ENCODE measurements at places on chromosomes 5 and 9. TPM values are rescaled to one million over a fixed set of nuclear protein-coding genes. Genes with fewer than 3 reads are reported as not detected.

DNA sequence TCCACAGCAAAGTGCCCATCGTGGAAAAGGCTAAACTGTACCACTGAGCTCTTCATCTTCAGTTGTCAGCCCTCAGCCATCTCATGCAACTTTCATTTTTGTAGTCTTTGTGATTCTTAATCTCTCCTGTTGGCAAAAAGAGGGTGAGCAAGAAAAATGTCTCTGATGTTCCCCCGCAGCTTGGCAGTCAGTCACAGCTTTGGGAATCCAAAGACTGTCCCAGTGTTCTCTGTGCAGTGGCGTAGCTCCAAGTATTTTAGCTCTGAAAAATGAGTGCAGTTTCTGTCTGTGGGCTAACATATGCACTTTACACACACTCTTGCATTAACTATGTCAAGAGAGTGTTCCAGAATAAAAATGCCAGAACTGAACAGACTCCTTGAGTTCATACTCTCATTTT is 372.2 kb downstream of the TMEM232 start:
- no peak for DNase-seq

- DNase-seq = no peak
Measured at GRCh38 chr9:115730845-115731244, 422.7 kb upstream of the PAPPA start.

GRCh38 chr9:95807326-95807947 is 68.1 kb upstream of the ERCC6L2 start:
- no peak for DNase-seq

DNA sequence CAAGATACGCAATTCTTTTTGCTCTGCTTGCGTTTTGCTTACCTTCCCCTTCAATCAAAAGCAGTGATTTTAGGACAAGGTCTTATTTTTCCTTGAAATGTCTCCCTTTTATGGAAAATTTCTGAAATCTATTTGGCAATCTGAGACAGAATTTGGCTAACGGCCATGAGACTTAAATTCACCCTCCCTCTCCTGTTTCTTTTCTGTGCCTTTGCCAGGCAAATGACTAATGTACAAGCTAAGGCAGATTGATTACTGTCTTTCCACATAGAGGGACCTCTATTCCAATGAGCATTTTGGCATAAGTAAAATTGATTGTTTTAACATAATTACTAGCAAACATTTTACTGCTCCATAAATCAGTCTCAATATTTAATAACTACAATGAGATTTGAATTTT is 31.7 kb downstream of the FAM81B start:
- no peak for DNase-seq

DNA sequence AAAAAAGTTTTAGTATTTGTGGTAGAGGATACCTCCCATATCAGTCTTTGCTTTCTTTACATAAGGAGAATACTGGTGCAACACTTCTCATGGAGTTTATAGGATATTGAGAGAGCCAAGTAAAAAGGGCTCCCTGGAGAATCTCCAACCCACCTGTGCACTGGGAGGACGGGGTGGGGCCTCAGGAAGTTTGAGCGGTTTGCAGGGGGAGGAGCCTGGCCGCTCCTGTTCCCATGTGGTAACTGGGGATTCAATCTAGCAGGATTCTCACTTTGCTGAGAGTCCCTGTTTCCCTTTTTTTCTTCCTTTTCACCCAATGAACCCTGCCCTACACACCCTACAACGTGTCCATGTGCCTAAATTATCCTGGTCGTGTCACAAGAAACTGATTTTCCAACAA is 82.8 kb downstream of the APTX start:
- no peak for DNase-seq

ZNF622 gene
- polyA plus RNA-seq = 20.3 TPM

PRUNE2 gene
- 0.78 TPM for polyA plus RNA-seq
